ENCODE measurements at places on chromosomes 6 and 20. TPM values are rescaled to one million over a fixed set of nuclear protein-coding genes. Genes with fewer than 3 reads are reported as not detected.
A peak's percentile ranks its signal among the peaks of the same experiment; 100 is the strongest.

TRIM10 gene
- total RNA-seq: not detected

HLA-DQA1 gene
- 64.5 TPM for total RNA-seq

DNA sequence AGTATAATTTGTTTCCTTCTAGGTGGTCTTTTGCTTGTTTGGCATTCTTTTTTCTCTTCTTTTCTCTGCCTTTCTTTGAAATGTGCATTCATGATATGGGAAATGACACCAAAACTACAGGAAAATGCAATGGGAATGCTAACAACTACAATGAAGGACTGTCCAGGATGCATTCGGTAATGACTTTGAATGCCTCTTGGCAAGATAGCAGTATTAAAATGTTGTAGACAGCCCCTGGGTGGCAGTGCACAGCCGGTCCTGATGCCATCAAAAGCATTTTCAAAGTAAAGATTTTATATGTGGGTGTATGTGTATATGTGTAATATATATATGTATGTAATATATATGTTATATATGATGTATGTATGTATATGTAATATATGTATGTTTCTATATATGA lies 218.8 kb upstream of the MMS22L start:
- DNase-seq: no peak

DNA sequence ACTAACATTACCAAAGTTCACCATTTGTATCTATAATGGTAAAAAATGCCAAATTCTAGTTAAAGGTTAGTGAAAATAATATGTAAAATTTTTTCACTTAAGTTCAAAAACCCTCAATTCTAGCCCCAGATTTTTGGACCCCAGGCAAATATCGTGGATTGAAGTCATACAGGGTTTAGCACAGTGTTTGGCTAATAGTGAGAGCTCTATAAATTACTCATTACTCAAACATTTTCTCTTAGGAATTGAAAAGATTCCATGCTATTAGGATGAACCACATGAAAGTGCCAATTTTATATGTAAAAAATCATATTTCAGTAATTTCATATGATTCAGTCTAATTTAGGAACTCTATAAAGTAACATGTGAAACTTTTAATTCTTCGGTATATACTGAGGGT lies 170.3 kb upstream of the PREP start:
- no peak for DNase-seq

DNA sequence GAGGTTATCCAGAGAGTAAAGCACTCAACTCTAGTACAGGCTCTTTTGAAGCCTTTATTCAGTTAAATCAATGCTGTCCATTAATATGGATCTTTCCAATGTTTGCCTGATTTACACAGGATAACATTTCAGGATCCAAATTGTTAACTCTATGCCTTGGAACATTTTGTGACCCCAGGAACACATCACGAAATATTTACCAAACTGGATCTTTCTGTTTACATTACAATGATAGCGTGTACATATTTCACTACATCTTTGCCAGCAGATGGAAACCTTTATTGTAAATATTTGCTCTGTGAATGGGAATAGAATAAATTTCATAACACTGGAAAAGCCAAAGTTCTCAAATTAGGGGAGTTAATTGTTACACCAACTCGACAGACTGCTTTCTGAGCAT lies 23.5 kb downstream of the BPIFA2 start:
- DNase-seq: no peak

DNA sequence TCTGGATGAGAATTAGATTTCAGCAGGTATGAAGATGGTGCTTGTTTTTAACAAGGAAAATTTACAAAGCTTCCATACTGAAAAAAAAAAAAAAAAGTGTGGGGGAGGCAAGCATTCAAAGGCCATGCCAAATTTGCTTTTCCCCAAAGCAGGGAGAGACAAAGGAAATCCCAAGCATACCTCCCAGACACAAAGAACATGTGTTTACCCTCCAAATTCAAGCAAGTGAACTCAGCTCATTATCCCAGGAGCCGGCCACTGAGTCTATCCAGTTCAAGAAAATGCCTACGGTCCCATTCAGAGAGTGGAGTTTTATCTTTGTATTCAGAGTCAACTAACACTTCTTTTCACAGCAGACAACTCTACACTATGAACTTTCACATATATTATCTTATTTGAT lies 102.7 kb upstream of the ID4 start:
- DNase-seq: no peak

- DNase-seq: no peak
These were observed 13.9 kb downstream of the JAG1 start for GRCh38 chr20:10659651-10660601.

DNA sequence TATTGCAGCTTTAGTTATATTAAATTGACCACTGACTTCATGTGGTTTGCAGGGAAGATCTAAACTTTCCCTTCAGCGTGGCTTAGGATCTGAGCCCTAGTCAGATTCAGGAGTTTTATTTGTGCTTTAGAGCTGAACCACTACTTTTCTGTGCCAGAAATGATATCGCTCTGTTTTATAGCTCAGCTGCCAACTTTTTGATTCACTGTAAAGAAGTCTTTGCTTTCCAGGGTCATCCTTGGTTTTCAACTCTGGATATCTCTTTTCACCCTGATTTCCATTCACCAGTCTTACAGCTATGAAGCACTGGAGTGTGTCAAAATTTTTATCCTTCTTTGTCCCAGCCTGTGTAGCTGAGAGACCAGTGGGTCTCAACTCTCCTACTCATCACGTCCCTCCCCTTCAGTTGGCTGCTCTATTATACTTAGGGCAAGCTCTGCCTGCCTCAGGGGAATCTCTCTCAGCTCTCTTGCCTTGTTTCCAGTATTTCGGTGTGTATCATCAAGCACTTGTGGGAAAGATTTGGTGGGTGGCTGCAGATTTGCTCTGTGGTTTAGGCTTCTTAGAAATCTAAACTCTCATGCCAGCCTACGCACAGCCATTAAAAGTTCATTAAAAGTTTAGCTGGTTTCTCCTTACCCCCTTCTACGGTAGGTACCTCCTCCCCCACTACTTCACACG lies 425.5 kb downstream of the TENT5A start:
- DNase-seq: no peak

DNA sequence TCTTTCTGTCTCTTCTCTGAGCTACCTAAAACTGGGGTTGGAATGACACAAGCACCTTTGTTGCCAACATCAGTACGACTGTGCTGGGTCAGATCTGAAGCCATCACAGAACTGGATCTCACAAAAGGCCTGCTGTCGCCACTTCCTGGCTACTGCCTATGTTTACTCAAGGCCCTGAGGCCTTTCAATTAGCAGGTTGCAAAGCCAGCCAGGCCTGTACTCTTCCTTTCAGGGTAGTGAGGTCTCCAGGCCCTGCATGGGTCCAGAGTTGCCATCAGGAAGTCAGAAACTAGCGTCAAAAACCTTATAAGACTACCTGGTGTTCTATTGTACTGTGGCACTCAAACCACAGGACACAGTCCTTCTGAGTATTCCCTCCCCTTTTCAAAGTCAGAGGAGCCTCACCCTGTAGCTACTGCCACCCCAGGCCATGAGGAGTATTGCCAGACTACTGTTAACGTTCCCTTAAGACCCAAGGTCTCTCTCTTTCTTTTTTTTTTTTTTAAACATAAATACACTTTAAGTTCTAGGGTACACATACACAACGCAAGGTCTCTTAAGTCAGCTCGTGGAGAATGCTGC lies 937.4 kb upstream of the GJE1 start:
- no peak for DNase-seq

- peak; percentile 70 for DNase-seq
These were observed at the start of gene B4GALT5 for GRCh38 chr20:49713753-49714712. Gene B4GALT5, minus strand, starts transcription at chr20:49713878. Its CDS starts 188 bp downstream, at chr20:49713690.

GRCh38 chr6:30647242-30648116 lies 546 bp downstream of the C6orf136 start:
- DNase-seq: peak; percentile 71
